ENCODE measurements at places on chromosomes 7 and 10.

DNA sequence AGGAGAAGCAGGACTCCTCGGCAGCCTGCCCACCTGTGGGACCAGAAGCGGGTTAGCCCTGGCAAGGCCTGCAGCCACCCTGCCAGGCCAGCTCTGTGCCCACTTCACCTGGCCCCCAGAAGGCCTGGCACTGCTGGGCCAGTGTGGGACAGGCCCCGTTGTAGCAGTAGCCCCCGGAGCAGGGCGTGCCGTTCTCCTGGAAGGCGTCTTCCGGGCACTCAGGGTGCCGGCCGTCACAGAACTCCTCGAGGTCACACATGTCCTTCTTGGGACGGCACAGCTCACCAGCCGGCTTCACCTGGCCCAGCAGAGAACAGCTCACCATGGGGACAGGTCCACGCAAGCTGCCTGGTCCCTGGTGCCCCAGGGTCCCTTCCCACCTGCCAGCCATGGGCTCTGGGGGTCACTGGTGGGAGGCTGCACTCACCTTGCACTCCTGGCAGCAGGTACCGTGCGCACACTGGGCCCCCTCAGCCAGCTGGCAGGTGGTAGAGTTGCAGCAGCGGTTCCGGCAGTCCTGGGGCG lies 5.8 kb downstream of the ADAM8 start:
- no peak for DNase-seq

- no peak for DNase-seq
Measured at GRCh38 chr10:95675403-95676116, 18.2 kb downstream of the TCTN3 start.

- DNase-seq: no peak
Measured at GRCh38 chr7:73988197-73988596, 39.8 kb upstream of the ELN start.

DNA sequence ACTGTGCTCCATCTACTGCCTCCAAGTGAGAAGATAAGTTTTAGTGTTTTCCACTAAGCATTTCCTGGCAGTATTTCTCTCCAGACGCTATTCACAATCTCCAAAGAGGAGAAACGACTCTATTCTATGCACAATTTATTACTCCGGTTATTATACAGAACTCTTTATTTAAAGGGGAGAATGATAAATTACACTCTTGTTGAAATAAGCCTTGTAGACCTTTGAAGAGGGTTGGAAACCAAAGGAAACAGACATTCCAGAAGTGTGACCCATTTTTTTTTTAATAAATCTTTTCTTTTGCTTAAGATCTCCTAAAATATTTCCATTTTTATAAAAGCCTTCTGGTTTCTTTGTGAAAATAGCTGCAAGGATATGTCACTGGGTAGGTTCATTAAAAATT lies 76.1 kb upstream of the HDAC9 start:
- no peak for DNase-seq

DNA sequence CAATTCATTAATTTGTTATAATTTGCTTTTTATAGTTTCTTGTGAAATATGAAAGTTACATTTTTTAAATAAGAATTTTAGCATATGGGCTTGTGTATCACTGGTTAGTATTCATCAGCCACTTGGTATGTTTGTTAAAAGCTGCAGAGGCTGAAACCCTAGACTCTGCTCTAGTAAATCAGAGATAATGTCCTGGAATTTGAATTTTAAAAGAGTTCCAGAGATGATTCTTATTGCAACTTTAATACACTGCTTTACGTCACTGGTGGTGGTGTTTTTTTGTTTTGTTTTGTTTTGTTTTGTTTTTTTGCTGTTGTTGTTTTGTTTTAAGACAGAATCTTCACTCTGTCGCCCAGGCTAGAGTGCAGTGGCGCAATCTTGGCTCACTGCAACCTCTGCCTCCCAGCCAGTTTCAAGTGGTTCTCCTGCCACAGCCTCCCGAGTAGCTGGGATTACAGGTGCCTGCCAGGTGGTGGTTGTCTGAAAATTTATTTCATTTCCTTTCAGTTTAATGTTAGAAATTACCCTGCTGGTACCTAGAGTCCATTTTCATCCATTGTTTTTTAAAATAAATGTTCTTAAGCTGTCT lies 43.8 kb downstream of the PTPN12 start:
- DNase-seq: no peak
